Thyroid gland (tissue), 4 donors: ENCODE measurements at places on chromosomes 1 and 21.

- no peak overlapping the region for H3K4me3 ChIP-seq
- H3K27me3 ChIP-seq = no peaks in the 10 kb centered on the region
- no peak for DNase-seq
Observed at GRCh38 chr1:116308276-116308675, 64.8 kb upstream of the ATP1A1 start.

GRCh38 chr1:116817582-116818064 is 63.4 kb downstream of the CD2 start:
- no peaks in the 10 kb centered on the region for H3K27me3 ChIP-seq
- H3K27ac ChIP-seq = no peak overlapping the region
- no peak overlapping the region for H3K4me3 ChIP-seq
- peaks cover 7% of the 10 kb centered on the region for H3K4me1 ChIP-seq
- DNase-seq = peak; percentile 10
- no peaks in the 10 kb centered on the region for H3K36me3 ChIP-seq

DNA sequence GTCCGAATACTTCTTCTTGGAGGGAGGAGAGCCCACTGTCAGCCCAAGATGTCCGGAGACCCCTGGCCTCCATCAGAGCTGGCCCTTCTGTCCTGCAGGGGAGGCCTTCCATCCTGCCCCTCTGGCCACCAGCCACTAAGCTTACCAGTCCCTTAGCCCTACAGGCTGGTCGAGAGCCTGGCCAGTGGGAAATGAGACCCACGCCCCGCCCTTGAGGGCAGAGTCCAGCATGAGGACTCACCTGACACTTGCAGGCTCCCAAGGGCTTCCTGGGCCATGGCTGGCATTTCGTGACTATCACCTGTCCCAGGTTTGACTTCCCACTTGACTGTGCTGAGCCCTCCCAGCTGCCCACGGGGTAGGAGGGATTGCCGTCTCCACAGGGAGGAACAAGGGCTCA is 361.8 kb upstream of the VAMP3 start:
- no peaks in the 10 kb centered on the region for H3K27me3 ChIP-seq
- no peak for DNase-seq
- H3K4me3 ChIP-seq = no peak overlapping the region
- H3K4me1 ChIP-seq = no peaks in the 10 kb centered on the region
- H3K36me3 ChIP-seq = no peaks in the 10 kb centered on the region

DNA sequence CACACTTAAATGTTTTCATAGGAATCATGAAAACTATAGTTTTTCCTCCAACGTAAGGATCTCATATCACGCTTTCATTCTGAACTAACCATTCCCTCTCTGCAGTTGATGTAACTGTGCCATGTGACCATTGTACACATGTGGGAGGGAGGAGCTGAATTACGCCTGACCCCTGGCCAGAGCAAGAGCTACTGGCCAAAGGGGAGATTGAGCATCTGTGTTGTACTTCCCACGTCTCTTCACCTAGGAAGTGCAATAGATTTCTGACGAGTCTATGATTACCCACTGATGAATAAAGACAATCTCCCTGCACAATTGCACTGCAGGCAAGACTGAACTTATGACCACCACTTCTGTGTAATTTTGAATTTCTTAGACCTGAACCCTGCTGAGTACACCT is 24.0 kb downstream of the PTPRC start:
- no peak overlapping the region for H3K4me3 ChIP-seq
- no peaks in the 10 kb centered on the region for H3K27me3 ChIP-seq
- H3K27ac ChIP-seq = no peak overlapping the region
- H3K4me1 ChIP-seq = no peaks in the 10 kb centered on the region
- no peak for DNase-seq

DNA sequence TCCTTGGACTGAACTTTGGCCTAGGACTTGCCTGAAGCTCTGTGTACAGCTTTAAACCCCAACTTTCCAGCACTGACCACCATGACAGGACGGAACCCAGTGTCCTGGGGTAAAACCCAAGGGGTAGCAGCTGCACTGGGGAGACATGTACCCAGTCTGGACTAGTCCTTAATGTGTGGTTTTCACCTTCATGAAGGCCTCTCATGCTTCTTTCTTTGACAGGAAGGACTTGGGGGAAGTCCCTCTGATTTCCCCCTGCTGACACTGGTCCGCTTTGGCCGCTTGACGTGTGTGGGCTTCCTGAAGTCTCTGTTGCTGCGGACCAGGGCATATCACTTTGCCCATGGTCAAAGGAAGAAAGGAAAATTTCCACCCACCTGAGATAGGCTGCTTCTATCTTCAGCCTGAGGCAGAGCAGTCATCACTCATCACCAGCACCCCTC is 66.3 kb upstream of the PRDX6 start:
- no peaks in the 10 kb centered on the region for H3K27me3 ChIP-seq
- no peak for DNase-seq
- H3K4me3 ChIP-seq = no peak overlapping the region
- no peaks in the 10 kb centered on the region for H3K36me3 ChIP-seq
- H3K27ac ChIP-seq = no peak overlapping the region

DNA sequence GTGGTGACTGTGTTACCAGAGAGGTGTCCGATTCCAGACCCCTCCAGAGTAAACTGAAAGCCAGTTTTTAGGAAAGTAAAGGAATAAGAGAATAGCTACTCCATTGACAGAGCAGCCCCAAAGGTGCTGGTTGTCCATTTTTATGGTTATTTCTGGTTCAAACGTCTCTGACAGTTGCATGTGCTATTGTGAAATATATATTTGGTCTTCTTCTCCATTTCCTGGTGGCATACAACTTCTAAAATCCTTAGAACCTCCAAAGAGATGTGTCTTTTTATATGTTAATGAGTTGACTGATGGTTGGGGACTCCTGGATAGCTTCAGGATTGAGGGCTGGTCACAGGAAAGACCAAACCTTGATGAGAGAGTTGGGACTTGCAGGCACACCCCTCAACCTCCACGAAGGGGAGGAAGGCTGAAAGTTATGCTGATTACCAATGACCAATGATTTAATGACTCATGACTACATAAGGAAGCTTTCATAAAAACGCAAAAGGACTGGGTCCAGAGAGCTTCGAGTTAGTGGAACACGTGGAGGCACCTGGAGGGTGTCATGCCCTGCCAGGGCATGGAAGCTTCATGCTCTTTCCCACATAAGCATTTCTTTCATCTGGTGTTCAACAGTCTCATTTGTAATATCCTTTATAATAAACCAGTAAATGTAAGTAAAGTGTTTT is 100.7 kb downstream of the SLC16A1 start:
- no peaks in the 10 kb centered on the region for H3K27me3 ChIP-seq
- H3K4me3 ChIP-seq = no peak overlapping the region
- no peaks in the 10 kb centered on the region for H3K4me1 ChIP-seq
- H3K27ac ChIP-seq = no peak overlapping the region
- H3K36me3 ChIP-seq = no peaks in the 10 kb centered on the region

- no peaks in the 10 kb centered on the region for H3K36me3 ChIP-seq
- no peak for DNase-seq
- no peak overlapping the region for H3K27ac ChIP-seq
- H3K27me3 ChIP-seq = no peaks in the 10 kb centered on the region
Observed at GRCh38 chr1:167052389-167052788, 37.8 kb downstream of the GPA33 start.

GRCh38 chr21:40516335-40516734 is 330.6 kb downstream of the DSCAM start:
- no peaks in the 10 kb centered on the region for H3K27me3 ChIP-seq
- no peak overlapping the region for H3K4me3 ChIP-seq
- DNase-seq = no peak

DNA sequence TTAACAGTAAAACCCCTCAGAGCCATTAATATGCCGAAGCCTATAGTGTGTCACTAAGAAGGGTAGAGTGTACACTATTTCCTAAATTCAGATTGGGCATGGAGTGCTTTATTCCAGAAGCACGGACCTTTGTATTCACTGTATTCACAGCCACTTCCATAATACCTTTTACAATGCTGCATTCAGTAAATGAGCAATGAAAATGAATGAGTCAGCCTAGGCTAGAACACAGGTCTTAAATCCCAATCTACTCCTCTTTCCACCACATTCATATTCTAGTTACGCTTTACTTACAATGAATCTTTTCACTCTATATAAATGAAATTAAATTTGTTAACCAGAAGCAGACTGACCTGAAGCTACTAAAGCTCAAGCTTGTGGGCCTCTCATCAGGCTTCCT is 13.0 kb upstream of the GORAB start:
- no peaks in the 10 kb centered on the region for H3K36me3 ChIP-seq
- no peak for DNase-seq
- H3K4me3 ChIP-seq = no peak overlapping the region
- no peaks in the 10 kb centered on the region for H3K4me1 ChIP-seq
- H3K27me3 ChIP-seq = no peaks in the 10 kb centered on the region
- H3K27ac ChIP-seq = no peak overlapping the region

DNA sequence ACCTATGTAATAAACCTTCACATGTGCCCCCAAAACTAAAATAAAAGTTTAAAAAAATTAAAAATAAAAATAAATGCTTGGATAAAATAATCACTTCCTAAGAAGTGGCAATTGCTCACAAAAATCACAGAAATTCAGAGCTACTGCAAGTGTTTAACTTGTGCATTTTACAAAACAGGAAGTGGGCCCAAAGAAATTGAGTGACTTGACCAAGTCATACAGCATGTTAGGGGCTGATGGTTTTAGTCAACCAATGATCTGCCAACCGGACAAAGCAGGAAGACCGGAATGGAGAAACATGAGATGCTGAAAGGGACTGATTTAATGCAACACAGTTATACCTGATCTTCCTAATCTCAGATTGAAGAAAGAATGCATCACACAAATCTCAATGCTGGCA is 96.5 kb downstream of the SMYD2 start:
- peaks cover 3% of the 10 kb centered on the region for H3K4me1 ChIP-seq
- H3K27me3 ChIP-seq = no peaks in the 10 kb centered on the region
- no peak for DNase-seq
- no peaks in the 10 kb centered on the region for H3K36me3 ChIP-seq
- no peak overlapping the region for H3K27ac ChIP-seq

DNA sequence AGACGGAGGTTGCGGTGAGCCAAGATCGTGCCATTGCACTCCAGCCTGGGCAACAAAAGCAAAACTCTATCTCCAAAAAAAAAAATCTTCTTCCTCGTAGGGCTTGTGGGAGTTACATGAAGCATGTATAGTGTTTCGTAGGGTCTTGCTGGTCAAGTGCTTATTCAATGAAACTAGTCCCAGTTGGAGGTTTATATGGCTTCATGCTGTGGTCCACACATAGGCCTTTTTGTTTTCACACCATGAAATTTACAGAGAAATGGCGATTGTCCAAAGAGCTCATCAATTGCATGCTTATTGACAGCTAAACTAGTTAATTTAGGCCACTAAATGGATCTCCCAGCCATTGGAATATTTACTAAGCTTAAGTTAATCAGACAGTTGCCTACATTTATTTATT is 29.6 kb downstream of the HUNK start:
- no peak for DNase-seq
- no peak overlapping the region for H3K27ac ChIP-seq
- no peaks in the 10 kb centered on the region for H3K36me3 ChIP-seq
- H3K27me3 ChIP-seq = no peaks in the 10 kb centered on the region
- no peaks in the 10 kb centered on the region for H3K4me1 ChIP-seq

DNA sequence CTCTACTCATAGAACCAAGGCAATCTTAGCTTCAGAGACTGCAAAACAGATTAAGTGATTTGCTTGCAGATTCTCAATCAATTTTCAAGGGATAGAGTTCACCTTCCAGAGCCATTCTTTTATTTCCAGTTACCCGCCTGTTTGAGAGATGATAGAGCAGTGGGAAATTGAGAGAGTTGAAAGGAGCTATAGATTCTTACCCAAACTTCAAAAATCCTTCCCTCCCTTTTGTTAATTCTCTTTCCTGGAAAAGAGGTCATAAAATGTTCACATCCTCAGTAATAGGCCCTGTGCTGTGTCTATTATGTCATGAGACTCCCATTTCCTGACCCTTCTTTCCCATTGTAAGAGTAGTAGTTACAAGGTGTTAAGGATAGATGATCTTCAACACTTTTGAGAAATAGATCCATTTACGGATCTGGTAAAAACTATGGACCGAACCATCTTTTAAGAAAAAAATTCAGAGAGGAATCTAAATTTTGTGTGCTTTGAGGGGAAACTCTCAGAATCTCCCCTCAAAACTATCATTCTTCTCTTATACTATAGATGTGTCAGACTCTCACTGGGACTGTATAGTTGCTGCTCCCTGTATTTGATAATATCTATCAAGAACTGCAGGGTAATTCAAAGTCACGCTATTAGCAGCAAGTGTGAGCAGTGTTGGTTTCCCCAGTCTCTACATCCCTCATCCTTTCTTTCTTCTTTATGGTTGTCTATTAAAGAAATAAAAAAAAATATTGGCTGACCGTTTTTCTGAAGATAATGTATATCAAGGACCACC is 8.0 kb downstream of the RGS4 start:
- H3K4me3 ChIP-seq = no peak overlapping the region
- H3K27ac ChIP-seq = no peak overlapping the region
- no peaks in the 10 kb centered on the region for H3K27me3 ChIP-seq
- no peaks in the 10 kb centered on the region for H3K36me3 ChIP-seq

- H3K4me3 ChIP-seq = no peak overlapping the region
- no peaks in the 10 kb centered on the region for H3K36me3 ChIP-seq
- H3K27me3 ChIP-seq = no peaks in the 10 kb centered on the region
- H3K27ac ChIP-seq = peak overlapping the region; percentile 84
- H3K4me1 ChIP-seq = peaks cover 19% of the 10 kb centered on the region
Observed at GRCh38 chr1:22414244-22414751, 37.4 kb upstream of the ZBTB40 start.

DNA sequence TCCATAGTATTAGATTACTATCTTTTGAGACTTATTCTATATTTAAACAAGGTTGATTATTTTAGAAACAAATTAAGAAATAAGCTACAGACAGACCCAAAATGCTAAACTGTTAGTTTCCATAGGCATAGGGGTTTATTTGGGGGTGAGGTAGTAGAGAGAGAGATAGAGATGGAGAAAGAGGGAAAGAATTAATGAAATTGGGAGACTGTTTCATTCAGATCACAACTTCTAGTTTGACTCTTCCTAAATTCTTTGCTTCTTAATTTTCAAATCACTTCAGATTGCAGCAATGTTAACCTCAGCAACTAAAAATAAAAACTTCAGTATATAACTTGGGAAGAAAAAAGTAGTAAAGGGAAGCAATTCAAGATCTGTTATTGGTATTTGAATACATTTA is 3.4 kb downstream of the JUN start:
- H3K4me3 ChIP-seq = peak overlapping the region; percentile 53
- H3K27ac ChIP-seq = peak overlapping the region; percentile 99
- H3K27me3 ChIP-seq = no peaks in the 10 kb centered on the region

- no peaks in the 10 kb centered on the region for H3K36me3 ChIP-seq
- peaks cover 4% of the 10 kb centered on the region for H3K4me1 ChIP-seq
- H3K27me3 ChIP-seq = no peaks in the 10 kb centered on the region
- no peak overlapping the region for H3K4me3 ChIP-seq
Observed at GRCh38 chr1:62722796-62723195, 34.6 kb upstream of the DOCK7 start.

- no peaks in the 10 kb centered on the region for H3K36me3 ChIP-seq
- H3K27me3 ChIP-seq = no peaks in the 10 kb centered on the region
- H3K4me3 ChIP-seq = no peak overlapping the region
- no peak for DNase-seq
- H3K4me1 ChIP-seq = no peaks in the 10 kb centered on the region
Observed at GRCh38 chr1:101618900-101619299, 377.8 kb downstream of the OLFM3 start.
